ENCODE measurements at places on chromosomes 1 and 21. TPM values are rescaled to one million over a fixed set of nuclear protein-coding genes. Genes with fewer than 3 reads are reported as not detected.

Gene S100A11
- total RNA-seq = 1,837 TPM

Gene CADM3
- total RNA-seq = 0.09 TPM

Gene HCN3
- 6.6 TPM for total RNA-seq

Gene CHI3L1
- total RNA-seq = not detected

Gene HCRTR1
- total RNA-seq = not detected

Gene GPR137B
- 17.1 TPM for total RNA-seq

Gene OR13G1
- total RNA-seq = not detected

Gene C1orf53
- 6.6 TPM for total RNA-seq

Gene CRP
- not detected for total RNA-seq

Gene CD1B
- not detected for total RNA-seq

Gene C1orf141
- not detected for total RNA-seq

Gene RNF186
- not detected for total RNA-seq

Gene MFSD2A
- total RNA-seq = 4.3 TPM

Gene PCSK9
- total RNA-seq = 3.7 TPM

Gene TNFRSF4
- not detected for total RNA-seq

Gene LRRIQ3
- total RNA-seq = 0.76 TPM

Gene LRRC38
- total RNA-seq = not detected

Gene C1orf94
- total RNA-seq = not detected

Gene HMGCS2
- total RNA-seq = not detected

Gene ICOSLG
- 2.0 TPM for total RNA-seq

Gene SLAMF1
- not detected for total RNA-seq

Gene SPATA17
- 2.0 TPM for total RNA-seq

Gene NUAK2
- total RNA-seq = 29.0 TPM

Gene PCP4L1
- total RNA-seq = not detected

Gene SLC35F3
- 5.4 TPM for total RNA-seq

Gene TRIM17
- total RNA-seq = not detected

Gene THEMIS2
- total RNA-seq = 0.65 TPM

Gene CCDC181
- 0.20 TPM for total RNA-seq

Gene TEKT2
- not detected for total RNA-seq

Gene STUM
- not detected for total RNA-seq

Gene SH2D5
- 17.6 TPM for total RNA-seq

Gene PPIAL4G
- total RNA-seq = not detected

Gene UCK2
- 118 TPM for total RNA-seq

Gene ELK4
- total RNA-seq = 4.1 TPM

Gene FAM72C
- total RNA-seq = 6.9 TPM

Gene CRYAA
- not detected for total RNA-seq

Gene LENEP
- not detected for total RNA-seq

Gene LRRC3
- total RNA-seq = 2.4 TPM

Gene CFAP107
- not detected for total RNA-seq

Gene EFNA3
- 6.2 TPM for total RNA-seq

Gene SMIM11
- 20.5 TPM for total RNA-seq

Gene VAMP4
- 4.7 TPM for total RNA-seq

Gene SLC19A2
- 7.3 TPM for total RNA-seq

Gene BRINP3
- total RNA-seq = not detected

Gene DMRTA2
- total RNA-seq = 0.22 TPM

Gene TRIM58
- total RNA-seq = not detected

Gene BMP8B
- total RNA-seq = 5.2 TPM

Gene KCNJ9
- total RNA-seq = not detected

Gene PRDM2
- 9.2 TPM for total RNA-seq

Gene TCHH
- 0.19 TPM for total RNA-seq

Gene OPN3
- total RNA-seq = 55.6 TPM

Gene SAMD11
- total RNA-seq = 23.8 TPM
